HS-5 (cell line): ENCODE measurements at places on chromosomes 5 and 9.
A peak's percentile ranks its signal among the peaks of the same experiment; 100 is the strongest.

GRCh38 chr5:151522226-151522625 is 68.9 kb downstream of the FAT2 start:
- DNase-seq = no peak

DNA sequence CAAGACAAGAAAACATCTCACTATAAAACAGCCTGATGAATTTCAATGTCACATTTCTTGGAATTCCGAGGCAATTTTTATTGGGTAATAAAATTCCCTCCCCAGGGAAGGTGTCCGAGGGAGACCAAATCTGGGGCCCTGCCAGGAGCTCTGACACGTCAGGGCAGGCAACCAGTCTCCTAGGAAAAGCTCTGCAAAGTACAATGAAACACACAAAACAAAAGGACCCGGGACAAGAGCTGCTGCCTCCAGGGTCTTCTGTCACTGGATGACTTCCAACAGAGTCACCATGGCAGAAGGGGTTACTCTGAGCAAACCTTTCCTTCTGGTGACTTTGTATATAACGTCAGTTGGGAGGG is 50.8 kb downstream of the SAXO1 start:
- no peak for DNase-seq

DNA sequence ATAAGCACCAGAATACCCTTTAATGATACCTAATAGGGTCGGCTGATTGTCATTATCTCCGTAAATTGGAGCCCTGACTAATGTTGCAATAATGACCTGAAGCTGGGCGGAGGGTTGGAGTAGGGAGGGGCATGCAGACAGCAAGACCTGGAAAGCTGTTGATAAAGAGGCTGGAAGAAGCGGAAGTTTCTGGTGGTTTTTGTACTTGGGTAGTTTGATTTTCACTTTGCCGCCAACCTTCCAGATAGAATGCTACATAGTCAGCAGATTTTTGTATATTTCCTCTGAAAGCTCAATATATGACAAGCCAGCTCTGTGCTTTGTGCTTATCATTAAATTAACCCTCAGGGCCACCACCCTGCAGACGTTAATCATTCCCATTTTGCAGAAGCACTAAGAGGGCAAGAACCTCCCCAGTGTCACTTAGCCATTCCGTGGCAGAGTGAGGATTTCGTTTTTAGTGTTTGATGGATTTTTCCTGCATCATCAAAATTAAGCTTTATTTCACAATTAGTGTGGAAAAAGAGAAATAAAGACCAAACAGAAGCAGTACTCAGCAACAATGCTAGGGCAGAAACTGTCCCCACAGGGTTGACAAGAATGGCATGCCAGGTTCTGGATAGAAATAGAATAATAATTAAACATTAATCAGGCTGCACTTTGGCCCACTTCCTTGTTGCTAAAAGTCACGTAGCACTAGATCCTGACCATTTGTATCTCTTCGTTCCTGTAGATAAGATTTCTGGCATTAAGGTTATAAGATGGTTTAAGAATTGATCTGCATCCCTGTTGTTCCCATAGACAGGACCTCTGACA is 34.7 kb downstream of the DIRAS2 start:
- no peak for DNase-seq

DNA sequence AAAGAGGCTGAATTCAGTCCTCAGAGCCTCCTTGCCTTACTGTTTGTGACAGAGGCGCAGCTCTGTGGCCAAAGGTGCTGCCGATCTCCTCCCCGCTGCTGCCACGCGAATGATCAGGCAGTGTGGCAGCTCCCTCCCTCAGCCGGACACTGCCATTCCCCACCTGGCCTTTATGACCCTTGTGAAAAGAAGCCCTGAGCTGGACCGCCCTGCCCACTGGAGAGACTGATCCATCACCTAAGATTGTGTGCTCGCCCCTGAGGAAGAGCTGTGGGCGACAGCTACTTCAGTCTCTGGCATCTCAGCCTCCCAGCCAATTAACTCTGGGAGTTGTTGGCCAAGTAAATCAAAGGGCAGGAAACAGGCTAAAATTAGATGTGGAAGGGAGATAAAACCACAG is 90.9 kb downstream of the CARTPT start:
- DNase-seq = no peak

GRCh38 chr9:84597131-84597530 is 72.4 kb upstream of the NTRK2 start:
- DNase-seq = no peak

DNA sequence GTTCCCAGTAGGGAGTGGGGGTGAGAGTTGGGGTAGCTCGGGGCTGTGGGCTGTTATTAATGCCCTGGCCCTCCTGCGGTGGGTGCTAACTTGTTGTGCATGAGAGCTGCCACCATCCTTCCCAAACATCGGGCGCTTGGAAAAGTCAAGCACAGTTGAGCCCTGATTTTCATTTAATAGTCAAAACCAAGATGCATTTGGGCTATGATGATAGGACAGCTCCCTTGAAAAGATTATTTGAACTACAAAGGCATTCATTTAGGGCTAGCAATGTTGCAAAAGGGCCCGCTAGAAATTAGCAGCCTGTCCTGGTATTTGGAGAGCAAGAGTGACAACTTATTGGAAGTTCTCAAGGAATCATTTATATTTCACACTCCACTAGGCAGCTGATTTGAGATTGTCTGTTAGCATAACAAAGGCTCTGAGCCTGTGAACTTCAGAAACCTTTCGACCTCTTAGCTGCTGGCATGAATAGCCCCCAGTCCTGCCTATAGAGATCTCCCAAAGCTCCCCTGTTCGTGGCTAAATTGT is 128.2 kb upstream of the TMEM161B start:
- no peak for DNase-seq

DNA sequence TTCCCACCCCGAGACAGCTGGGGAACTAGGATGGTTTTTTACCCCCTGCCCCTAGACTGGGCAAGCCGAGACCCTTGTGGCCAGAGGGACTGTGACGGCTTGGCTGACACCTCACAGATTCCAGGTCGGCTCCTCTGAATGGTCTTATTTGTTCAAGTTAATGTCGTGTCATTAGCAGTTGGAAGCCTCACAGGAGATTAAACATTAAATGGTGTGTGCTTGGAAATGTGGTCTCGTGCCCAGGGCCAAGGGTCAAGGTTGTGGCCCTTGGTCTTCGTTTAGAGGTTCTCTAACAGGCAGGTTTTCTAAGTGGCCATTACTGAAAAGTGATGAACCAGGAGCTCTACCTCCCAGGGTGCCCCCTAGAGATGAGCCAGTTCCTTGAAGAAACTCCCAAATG is 61.2 kb upstream of the RXRA start:
- no peak for DNase-seq

GRCh38 chr5:1793966-1794900 is 5.4 kb downstream of the MRPL36 start:
- DNase-seq = no peak

- peak; percentile 84 for DNase-seq
Observed at GRCh38 chr5:167294882-167295680, 996.4 kb upstream of the WWC1 start.

- DNase-seq = no peak
Observed at GRCh38 chr9:118533850-118534249, 829.6 kb downstream of the TLR4 start.

GRCh38 chr5:154840435-154841272 is 9.7 kb downstream of the FAXDC2 start:
- no peak for DNase-seq

GRCh38 chr5:150593593-150593992 is 46.9 kb upstream of the SYNPO start:
- no peak for DNase-seq

- DNase-seq = no peak
Observed at GRCh38 chr9:134930398-134930797, 12.7 kb upstream of the FCN1 start.

DNA sequence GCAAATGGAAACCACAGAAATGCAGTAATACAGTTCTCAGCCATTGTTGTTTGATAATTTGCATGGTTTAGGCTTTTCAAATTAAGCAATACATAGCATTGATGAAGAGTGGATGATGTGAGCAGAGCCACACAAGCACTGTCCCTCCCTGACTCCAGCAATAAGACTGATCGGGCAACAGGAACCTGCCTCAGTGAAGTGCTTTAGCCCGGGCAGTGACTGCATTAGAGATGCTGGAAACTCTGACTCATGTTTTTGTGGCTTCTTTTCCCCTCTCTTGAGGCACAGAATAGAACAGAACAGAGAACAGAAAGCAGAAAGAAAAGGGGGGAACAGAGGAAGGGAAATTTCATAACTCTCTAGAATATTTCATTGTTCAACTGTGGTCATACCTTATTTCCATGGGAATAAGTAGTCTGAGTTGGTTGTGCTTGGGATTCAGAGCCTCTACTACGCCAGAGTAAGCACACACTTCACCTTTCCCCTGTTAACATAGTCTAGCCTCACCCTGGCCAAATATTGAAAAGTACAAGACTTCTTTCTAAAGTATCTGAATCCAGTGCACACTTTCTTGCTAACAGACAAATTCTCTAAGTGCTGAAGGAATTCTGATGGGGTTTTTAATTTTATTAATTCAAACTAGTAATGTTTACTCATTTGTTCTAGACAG is 164.8 kb upstream of the VCAN start:
- peak; percentile 34 for DNase-seq

- DNase-seq = no peak
Observed at GRCh38 chr9:14584571-14584970, 108.7 kb downstream of the ZDHHC21 start.

DNA sequence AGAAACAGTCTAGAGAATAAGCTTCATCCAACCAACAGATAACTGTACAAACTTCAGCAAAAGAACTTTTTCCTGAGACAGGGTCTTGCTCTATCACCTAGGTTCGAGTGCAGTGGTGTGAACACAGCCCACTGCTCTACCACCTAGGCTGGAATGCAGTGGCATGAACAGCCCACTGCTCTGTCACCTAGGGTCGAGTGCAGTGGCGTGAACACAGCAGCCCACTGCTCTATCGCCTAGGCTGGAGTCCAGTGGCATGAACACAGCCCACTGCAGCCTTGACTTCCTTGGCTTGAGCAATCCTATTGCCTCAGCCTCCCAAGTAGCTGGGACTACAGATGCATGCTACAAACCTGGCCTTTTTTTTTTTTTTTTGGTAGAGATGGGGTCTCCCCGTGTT is 43.4 kb downstream of the ERMP1 start:
- no peak for DNase-seq

- no peak for DNase-seq
Observed at GRCh38 chr5:125551246-125551645, 804.8 kb upstream of the ZNF608 start.

DNA sequence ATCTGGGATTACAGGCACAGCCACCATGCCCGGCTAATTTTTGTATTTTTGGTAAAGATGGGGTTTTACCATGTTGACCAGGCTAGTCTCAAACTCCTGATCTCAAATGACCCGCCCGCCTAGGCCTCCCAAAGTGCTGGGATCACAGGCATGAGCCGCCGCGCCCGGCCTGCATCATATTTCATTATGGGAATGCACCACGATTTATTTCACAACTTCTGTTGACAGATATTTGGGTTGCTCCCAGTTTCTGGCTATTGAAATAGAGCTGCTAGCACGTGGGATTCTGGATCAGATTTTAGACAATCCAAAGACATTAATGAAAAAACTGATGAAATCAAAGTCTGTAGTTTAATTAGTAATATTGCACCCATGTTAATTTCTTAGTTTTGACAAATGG is 48.4 kb upstream of the FUBP3 start:
- DNase-seq = no peak

- DNase-seq = peak; percentile 57
Observed at GRCh38 chr5:65776441-65777141, 54.6 kb downstream of the NLN start.

DNA sequence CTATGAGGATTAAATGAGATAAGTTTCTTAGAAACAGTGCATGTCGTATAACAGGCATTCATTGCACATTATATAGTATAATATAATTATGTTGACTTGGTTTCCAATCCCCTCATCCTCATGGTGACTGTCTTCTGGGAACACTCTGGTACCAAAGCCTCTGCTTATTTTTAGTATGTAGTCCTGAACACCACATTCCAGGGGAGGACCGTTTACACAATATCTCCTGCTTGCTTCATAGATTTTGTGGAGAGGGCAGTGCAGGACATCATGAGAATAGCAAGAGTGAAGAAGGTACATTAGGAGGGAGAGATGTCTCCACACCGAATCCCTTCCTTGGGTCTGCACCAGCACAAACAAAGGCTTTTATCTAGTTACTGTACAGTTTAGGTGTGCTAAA is 20.5 kb upstream of the BHMT start:
- DNase-seq = no peak

GRCh38 chr5:154274828-154275185 is 84.3 kb downstream of the GALNT10 start:
- DNase-seq = no peak

GRCh38 chr9:3576328-3576727 is 50.5 kb upstream of the RFX3 start:
- DNase-seq = no peak

GRCh38 chr5:133639850-133640528 is 27.6 kb upstream of the FSTL4 start:
- no peak for DNase-seq

DNA sequence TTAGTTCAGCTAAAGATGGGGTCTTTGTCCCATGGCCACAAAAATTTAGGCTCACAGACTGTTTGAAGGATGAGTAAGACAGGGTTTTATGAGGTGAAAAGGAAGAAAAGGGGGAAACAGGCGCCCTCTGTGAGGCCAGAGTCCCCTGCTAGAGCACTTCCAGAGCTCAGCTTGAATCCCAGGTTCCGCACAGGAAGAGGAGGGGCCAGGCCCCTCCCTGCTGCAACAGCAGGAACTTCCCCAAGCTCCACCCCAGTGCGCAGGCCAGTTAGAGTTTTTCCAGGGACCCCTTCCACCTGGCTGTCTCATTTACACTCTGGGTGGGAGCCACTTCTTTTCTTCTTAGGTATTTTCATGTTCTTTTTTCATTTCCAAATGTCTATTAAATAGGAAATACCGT is 480.8 kb downstream of the PSAT1 start:
- no peak for DNase-seq

GRCh38 chr9:106020186-106020585 is 325.8 kb downstream of the TMEM38B start:
- no peak for DNase-seq

- DNase-seq = no peak
Observed at GRCh38 chr9:126327006-126327713, 531 bp downstream of the MVB12B start.

GRCh38 chr9:125486576-125486975 is 220.4 kb downstream of the MAPKAP1 start:
- no peak for DNase-seq

DNA sequence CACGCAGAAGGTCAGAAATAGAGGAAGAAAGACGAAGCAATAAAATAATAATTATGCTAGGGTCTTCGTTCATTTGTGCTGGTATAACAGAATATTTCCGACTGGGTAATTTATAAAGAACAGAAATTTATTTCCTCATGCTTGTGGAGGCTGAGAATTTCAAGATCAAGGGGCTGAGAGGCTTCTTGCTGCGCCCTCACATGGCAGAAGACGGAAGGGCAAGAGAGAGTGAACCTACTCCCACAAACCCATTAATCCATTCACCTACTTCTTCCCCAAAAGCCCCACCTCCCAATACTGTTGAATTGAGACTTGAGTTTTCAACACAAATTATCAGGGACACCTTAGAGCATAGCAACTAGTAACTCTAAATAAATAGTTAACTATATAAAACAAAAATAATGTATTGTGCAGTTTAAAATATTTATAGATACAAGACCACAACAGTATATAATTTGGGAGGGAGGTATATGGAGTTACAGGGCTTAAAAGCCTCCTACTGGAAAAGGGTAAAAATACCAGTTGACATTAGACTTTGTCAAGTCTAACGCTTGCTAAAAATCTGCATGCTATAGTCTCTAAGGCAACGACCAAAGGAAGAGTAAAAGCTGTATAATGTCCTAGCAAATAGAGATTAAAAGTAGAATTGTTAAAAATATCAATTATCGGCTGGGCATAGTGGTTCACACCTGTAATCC is 40.3 kb upstream of the NAA35 start:
- no peak for DNase-seq

- no peak for DNase-seq
Observed at GRCh38 chr9:78292716-78293497, 4.0 kb upstream of the PSAT1 start.
